ENCODE measurements at places on chromosomes 6 and 20.

- DNase-seq, result peak; percentile 41
Measured at GRCh38 chr6:20198775-20199174, 13.5 kb downstream of the MBOAT1 start.

- DNase-seq, result no peak
Measured at GRCh38 chr6:44624226-44624625, 236.7 kb downstream of the CDC5L start.

GRCh38 chr6:83086751-83087150 is 19.3 kb downstream of the DOP1A start:
- no peak for DNase-seq

GRCh38 chr20:64188682-64189529 is 24.7 kb downstream of the MYT1 start:
- DNase-seq, result no peak

DNA sequence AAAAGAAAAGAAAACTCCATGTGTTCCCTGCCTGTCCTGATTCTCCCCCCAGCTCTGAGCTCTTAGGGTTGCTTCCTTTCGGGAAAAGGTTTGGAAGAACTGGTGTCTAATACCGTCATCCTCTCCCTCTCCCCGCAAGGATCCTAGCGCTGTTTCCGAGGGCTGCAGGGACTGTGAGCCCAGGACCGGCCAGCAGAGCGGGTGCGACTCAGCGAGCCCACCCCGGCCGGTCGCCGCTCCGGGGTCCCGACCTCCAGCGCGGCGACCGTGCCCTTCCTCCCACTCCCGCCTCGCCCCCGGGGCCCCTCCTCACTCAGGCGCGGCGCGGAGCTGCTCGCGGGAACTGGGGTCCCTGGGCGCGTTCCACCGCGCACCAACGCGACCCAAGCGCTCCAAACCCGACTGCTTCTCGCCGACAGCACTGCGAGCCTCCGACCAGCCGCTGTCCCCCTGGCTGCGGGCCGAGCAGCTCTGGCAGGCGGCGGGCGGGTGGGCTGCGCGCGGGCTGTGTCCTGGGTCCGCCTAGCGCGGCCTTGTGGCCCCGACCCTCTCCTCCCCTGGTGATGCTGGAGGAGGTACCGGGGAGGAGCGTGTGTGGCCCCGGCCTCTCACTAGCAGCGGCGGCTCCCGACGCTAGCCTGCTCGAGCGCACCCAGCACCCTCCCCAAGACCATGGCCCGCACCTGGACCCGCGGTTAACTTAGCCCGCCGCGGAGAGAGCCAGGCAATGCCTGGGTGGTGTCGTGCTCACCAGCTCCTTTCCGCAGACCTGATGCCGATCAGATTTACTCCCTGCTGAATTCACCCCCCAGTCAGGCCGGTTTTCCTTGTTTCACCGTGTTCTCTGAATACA is at the start of gene PLA2G7:
PLA2G7 (minus strand) TSS at position 509 of the 853 bp plus-strand sequence. CDS start 12,484 bp downstream, outside the sequence.
- no peak for DNase-seq

DNA sequence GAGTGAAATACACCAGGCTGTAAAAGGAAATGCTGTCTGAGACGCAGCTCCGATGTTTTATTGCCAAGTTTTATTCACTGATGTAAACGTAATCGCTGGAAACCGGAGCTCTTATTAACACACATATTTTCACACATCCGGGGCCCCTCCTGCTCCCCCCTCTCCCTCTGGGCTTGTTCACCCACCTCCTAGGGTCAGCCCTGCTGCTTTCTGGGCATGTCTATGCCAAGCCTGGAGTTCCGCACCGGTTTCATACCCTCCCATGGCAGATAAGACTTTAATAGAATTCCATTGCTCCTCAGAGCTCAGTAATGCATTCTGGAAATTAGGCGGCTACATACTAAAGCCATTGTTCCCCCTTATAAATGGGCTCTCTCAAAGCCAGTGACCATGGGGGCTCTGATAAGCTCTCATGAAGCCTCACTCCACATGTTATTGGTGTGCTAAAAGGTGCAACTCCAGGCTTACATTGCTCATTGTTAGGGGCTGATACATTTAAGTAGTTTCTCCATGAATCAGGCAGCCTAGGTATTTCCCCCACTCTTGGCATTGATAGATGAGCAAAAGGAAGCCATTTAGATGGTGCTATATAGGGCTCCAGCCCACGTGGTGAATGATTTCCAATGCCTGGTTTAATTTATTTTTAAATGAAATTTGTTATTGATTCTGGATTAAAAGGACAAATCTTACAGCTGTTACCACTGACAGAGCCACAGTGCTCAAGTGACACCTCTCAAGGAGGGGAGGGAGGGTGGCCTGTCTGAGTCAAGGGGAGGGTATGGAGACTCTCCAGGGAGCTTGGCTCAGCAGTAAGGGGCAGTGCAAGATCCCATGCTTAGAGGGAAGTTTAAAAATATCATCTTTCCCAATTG is 4.5 kb upstream of the VSTM2L start:
- DNase-seq, result no peak

- DNase-seq, result no peak
Measured at GRCh38 chr6:90004511-90004910, 110.2 kb downstream of the GJA10 start.

- DNase-seq, result no peak
Measured at GRCh38 chr6:155400654-155400965, 55.0 kb downstream of the NOX3 start.

DNA sequence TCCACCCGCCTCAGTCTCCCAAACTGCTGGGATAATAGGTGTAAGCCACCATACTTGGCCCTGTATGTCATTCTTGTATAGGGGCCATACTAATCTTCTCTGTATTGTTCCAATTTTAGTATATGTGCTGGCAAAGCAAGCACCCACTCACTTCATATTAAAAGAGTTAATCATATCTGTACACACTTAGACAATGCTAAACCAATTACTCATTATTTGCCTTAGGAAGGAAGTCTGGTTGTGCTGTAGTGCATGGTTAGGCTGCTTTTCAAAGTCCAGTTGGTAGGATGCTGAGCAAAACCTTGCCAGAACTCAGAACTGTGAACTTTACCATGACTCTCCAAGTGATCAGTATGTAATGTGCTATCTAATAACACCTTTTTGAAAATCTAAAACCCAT is 88.6 kb downstream of the LIN28B start:
- no peak for DNase-seq

DNA sequence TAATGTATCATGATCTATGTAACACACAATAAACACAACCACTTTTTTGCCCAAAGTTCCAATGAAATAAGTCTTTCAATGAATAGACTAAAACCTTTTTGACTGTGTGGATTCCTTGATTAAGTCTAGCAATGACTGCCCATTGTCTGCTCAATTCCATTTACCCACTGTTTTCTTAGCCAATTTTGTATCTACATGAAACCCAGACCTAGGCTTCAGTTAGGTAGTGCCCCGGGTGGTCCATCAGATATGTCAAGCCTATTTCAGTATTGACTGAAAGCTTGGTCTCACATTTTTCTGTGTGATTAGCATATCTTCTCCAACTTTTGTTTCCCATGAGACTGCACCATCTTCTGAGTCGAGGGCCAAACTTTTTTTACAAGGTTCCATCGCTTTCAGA is 615.0 kb downstream of the C6orf118 start:
- DNase-seq, result no peak

- DNase-seq, result no peak
Measured at GRCh38 chr6:114690625-114691024, 347.8 kb upstream of the HS3ST5 start.

DNA sequence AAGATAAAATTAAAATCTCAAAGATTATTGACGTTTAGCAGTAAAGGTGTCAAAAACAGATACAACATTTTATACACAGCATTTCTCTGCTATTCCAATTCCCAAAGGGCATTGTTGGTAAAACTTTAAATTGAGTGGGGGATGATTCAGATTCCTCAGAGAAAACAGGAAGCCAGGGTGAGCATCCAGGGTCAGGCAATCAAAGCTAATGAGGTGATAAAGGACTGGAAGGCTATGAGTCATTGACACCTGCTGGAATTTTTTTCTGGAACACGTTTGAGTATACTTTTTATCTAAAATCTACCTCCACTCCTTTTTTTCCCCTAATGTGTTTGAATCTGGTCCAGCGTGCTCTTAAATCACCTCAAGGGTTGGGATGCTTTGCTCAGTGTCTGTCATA is 52.2 kb downstream of the FKBP1C start:
- DNase-seq, result no peak

DNA sequence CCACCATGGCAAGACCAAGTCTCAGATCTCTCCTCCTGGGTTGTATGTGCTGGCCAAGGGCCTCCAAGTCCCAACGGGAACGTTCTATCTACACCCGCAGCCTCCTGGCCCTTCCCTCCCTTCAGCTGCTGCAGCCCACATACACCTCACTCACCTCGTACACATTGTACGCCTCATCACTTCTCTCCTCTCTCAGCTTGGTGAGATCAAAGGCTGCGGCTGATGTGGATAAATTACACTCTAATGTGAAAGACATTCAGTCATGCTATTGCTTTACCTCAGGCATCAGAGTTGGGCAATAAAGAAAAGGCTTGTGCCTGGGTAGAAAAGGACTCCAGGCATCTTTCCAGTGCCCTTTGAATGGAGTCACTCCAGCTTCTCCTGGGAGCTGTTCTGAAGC is 135.3 kb upstream of the FOXQ1 start:
- no peak for DNase-seq

- DNase-seq, result no peak
Measured at GRCh38 chr6:137893726-137894125, 26.7 kb downstream of the TNFAIP3 start.

DNA sequence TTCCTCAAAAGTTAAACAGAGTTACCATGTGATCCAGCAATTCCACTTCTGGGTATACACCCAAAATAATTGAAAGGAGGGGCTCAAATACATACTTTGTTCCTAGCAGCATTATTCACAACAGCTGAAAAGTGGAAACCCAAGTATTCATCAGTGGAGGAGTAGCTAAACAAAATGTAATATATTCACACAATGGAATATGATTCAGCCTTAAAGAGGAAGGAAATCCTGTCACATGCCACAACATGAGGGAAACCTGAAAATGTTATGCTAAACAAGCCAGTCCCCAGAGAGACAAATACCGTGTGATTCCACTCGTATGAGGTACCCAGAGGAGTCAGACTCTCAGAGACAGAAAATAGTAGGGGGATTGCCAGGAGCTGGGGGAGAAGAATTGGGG is 44.5 kb downstream of the PXDC1 start:
- DNase-seq, result no peak

DNA sequence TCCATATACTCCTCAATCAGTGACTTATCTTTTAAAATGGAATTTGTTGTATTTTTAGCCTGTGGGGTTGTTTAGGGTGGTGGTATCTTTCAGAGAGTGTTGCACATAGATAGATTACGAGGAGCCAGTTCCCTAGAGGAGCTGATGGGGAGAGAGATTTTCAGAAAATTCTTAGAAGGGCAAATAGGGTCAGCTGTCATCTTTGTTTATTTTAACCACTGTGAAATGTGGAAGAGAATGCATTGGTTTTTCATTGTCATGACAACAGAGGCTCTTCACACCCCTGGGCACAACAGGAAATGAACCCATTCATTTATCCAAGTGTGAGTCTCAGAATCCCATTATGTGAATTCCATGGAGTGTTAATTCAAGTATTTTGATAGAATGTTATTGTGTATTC is 188.4 kb downstream of the JARID2 start:
- DNase-seq, result no peak

- DNase-seq, result no peak
Measured at GRCh38 chr6:27668442-27669294, 195.8 kb upstream of the ZNF184 start.

DNA sequence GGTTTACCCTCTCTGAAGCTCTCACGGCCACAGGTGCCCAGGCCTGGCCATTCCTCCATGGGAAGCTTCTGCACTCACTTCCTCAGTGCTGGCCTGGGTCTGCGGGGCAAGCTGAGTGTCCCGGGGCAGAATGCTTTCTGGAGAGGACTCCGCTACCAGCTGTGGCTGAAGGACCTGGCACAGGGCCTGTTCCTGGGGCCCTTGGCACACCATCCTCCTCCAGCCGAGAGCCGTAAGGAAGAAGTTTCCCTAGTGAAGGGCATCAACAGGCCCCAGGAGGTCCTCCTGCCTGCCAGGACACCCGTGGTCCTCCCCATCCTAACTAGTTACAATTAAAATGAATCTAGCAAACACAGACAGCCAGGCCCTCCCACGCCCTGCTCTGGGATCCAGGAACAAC is 14.0 kb upstream of the KCNK15 start:
- no peak for DNase-seq

DNA sequence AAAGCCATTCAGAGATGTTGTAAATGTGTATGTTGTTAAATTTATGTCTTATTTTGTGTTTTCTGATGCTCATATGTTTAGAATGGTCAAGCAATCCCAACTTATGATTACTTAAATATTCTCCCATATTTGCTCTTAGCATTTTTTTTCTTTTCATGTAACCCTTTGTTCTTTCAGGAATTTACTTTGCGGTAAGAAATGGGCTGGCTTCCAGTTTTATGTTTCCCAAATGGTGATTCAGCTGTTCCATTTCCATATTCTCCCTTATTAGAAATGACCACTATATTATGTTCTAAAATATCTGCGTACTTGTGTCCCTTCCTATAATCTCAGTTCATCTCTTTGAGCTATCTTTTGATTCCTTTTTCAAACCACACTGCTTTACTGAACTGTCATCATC is 113.7 kb downstream of the CDH26 start:
- DNase-seq, result peak; percentile 13

DNA sequence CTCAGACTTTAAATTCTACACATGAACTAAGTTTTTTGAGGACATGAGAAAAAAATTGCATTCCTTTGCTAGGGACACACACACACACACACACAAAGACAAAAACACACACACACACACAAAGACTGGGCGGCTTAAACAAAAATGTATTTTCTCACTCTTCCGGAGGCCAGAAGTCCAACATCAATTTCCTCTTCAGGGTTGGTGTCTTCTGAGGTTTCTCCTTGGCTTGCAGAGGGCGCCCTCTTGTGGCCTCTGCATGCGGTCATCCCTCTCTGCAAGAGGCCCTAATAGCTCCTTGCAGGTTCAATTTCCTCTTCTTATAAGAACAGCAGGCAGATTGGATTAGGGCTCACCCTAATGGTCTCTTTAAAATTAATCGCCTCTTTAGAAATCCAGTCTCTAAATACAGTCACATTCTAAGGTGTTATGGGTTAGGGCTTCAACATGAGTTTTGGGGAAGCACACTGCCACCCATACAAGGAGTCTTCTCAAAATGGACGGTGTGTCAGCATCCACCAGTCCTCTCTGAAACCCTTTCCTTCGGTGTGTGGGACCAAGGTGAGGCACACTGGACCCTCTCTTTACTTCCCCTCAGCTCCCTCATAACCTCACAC is 61.4 kb downstream of the GPR6 start:
- DNase-seq, result peak; percentile 59

DNA sequence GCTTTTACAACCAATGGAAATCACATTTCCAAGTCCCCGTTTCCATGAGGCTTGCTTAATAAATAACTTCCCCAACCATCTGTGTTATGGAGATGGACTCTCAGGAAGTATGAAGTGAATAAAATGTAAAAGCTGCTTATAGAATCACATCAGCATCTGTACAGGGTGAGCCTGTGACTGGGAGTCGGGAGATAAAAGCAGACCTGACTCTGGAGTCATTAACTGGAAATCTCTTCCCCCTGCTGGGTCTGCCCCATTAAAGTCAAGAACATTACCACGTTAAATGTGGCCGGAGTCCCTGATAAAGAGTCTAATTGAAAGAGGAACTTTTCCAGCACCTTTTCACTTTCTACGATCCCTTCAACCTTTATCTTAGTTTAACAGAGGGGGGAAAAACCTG is 368.5 kb downstream of the DOK5 start:
- DNase-seq, result no peak

All from LNCaP clone FGC (cell line).